Activated naive CD4-positive, alpha-beta T cell treated with anti-CD3 and anti-CD28 coated beads for 36 hours (primary cell): ENCODE measurements at places on chromosomes 3 and 15. TPM values are rescaled to one million over a fixed set of nuclear protein-coding genes. Genes with fewer than 3 reads are reported as not detected.
A peak's percentile ranks its signal among the peaks of the same experiment; 100 is the strongest.

GRCh38 chr3:161647936-161648470 lies 151.4 kb downstream of the OTOL1 start:
- no peak for DNase-seq

DNA sequence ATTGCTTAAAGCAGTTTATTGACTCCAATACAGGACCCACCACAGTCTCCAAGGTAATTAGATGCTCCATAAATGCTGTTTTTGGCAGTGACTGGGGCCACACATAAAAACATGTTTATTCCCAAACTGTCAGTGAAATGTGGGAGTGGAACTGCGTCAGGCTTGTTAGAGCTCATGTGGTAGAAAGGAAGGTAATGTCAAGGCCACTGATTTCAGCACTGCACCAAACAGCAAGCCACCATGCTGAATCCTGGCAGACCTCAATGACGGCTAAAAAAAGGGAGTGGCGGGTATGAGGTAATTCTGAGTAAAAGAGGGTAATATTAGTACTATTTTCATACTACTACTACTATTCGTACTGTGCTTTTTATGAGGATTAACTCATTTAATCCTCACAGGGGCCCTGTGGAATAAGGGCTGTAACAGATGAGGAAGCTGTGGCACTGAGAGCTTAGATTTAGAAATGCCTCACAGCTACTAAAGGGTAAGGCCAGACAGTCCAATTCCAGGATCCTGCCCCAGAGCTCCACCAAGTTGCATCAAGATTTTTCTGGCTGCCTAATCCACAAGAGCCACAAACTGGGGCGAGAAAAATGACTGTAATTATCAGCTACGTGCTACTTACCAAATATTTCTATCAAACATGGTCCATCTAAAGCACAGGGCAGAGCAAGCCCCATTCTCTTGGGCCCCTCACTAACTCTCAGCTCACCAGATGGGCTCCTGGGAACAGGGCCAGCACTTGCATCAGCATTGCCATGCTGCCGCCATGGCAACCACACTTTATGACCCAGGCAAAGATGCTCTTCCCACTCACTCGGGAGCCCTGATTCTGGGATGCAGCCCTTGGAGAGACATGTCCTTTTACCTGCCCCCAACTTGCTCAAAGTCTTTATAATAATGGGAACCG lies 83.6 kb upstream of the SPATA12 start:
- no peak for DNase-seq

GRCh38 chr3:126998728-126999127 lies 15.8 kb downstream of the PLXNA1 start:
- no peak for DNase-seq

GRCh38 chr3:59774000-59774399 lies 724.2 kb upstream of the CFAP20DC start:
- no peak for DNase-seq

- DNase-seq: no peak
Measured at GRCh38 chr3:187795207-187795960, 50.1 kb upstream of the BCL6 start.

GRCh38 chr3:197493049-197493448 lies 62.7 kb downstream of the BDH1 start:
- DNase-seq: no peak

DNA sequence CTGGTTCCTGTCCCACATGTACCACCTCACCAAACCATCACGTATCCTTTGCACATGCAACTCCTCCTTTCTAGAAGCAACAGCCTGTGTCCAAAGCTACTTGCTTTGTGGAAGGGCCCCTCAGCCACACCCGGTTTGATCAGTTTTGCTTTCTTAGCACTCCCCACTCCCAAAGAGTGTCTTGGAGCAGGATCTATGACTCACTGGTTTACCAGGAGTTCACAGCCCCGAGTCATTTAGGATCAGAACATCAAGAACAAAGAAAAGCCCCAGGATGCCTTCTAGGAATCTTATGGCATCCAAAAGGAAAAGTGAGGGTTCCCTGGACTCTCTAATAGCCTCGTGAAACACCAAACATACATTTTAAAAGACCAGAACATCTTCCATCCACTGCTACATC lies 50.7 kb upstream of the IGF1R start:
- DNase-seq: no peak

DNA sequence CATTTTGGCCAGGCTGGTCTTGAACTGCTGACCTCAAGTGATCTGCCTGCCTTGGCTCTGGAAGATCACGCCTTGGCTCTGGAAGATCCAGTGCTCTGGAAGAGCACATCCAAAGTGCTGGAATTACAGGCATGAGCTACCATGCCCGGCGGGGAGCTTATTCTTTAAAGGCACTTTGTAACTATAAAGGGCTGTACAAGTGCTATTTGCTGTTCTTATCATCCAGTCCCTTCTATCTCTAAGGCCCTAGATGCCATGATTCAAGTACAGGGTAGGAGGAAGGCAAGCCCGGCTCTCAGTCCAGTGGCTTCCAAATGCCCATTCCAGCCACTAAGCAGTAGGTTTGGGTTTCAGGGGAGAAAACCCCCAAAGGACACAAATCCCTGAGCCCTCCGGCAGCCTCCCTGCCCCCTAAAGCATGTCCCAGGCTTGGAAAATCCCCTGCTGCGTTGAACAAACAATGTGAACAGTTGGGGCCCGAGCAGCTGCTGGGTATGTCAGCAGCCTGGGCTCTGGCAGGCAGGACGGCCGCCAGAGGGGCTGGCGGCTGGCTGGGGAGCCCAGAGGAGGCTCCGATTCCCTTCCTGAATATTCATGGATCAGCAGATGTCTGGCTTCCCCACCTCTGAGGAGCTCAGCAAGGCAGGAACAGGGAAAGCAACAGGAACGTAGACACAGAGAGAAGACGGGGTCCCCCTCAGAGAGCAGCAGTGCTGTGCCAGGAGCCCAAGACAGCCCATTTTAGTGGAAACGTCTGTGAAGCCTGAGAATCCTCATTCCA lies 7.7 kb downstream of the IGDCC4 start:
- DNase-seq: no peak

GRCh38 chr3:47313341-47314055 lies 30.8 kb downstream of the KLHL18 start:
- no peak for DNase-seq

GRCh38 chr3:129422897-129423296 lies 5.5 kb downstream of the EFCAB12 start:
- no peak for DNase-seq

DNA sequence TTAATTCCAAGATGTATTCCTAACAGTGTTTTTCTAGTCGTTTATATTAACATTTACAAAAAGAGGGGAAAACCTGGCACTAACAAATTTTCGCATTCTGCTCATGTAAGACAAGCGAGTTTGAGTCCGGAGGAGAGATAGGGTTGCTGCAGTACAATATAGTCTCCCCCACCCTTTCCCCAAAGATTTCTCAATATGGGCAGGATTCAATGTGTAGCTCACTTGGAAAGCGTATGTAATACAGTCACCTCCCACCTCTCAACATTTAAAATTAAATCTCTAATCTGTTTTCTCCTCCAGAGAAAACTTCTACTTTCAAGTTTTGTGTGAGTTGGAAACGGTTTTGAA lies 57.9 kb downstream of the CMSS1 start:
- no peak for DNase-seq

- no peak for DNase-seq
Measured at GRCh38 chr3:132231633-132232032, 85.6 kb upstream of the ACP3 start.

DNA sequence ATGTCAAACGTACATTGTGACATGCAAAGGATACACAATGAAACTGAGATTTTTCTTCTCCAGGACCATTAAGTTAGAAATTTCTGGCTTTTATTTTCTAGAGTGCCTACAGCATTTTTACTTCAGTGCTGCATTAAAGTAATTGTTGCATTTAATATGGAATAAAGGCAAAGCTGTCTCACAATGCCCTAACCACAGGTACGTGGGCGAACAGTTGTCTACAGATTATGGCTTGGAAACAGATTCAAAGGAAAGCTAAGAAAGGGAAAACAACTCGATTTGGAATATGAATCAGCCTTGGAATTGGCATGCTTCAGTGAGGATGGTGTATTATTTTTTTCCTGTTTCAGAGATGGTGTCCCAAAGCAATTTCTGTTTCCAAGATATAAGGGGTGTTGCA lies 79.1 kb upstream of the TUSC7 start:
- no peak for DNase-seq

- no peak for DNase-seq
Measured at GRCh38 chr3:33541918-33542317, 101.7 kb upstream of the UBP1 start.

DNA sequence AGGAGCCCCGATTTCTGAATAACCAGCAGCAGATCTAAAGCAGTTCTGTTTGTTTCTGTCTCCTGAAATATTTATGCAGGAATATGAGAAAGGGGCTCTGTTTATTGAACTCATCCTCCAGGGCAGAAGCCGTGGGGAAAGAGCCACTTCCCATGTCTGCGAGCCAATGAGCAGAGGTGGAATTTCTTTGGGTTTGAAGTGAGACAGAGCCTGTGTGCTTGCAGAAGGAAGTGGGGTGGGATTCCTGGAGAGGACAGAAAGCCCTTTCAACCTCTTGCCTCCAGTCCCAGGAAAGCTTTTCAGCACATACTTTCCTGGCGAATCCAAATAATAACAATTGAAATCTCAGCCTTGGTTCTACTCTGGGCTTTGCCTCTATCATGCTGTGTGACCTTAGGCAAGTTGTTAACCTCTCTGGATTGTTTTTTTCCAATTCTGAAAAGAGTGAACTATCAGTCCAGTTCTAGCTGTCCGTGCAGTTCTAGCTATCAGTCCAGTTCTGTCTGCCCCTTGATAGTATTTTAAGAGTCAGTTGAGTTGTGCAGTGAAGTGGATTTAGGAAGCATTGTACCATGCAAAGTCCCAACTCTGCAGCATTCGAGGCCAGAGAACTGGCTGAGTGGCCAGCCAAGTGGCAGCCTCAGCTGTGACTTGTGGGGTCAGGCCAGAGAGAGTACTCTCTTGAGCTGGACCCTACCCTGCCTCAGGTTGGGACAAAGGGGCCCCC lies 15.9 kb downstream of the CORO2B start:
- no peak for DNase-seq

GRCh38 chr3:141000027-141000663 lies 51.0 kb upstream of the SPSB4 start:
- DNase-seq: peak; percentile 73

- no peak for DNase-seq
Measured at GRCh38 chr15:63072809-63073277, 30.3 kb downstream of the TPM1 start.

DNA sequence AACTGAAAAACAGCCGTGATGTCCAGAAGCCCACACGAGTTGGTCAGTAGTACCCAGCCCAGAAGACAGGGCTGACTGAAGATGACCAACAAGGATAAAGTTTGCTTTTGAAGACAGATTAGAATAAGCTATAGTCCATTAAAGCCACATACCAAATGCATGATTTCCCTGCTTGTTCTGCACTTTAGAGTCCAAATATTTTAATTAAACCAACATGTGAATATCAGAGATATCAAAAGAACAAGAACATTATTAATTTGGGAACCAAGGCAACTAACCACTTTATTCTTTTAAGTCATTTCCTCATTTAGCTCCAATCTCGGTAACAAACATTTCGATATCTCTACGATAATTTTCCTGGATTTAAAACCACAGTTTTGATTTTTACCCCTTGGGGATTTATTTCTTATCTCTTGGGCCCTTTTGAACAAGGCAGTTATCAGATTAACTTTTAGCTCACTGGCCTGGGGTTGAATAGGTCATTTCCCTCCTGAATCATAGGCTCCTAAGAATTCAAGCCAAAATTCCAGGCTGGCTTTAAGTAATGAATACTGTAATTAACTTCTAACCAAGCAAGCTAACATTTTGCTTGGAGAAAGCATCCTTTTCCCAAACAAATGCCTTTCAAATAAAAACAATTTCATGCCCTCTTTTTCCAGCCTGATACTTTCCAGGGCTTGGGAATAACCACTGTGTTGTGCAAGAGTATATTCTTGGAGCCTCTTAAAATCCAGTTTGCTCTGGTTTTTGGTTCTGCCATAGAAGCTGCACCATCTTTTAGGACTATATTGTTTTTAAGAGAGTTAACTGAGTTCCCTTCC lies 102.9 kb upstream of the NR2E3 start:
- DNase-seq: no peak

DNA sequence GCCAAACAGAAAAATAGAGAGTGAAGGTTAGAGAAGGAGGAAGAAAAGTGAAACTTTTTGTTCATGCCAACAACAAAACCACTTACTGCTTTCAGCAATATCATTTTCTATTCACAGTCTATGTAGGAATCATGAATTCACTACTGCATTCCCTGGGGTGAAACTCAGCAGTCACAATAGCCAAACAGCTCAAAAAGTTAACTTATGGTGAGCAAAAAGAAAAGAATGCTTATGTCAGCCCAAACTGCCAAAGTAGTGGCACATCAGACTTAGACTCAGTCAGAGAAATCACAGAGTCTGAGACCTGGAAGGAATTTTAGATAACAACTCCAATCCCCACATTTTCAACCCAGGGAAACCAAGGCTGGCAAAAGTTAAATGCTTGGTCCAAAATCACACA lies 238.7 kb upstream of the TMCO5A start:
- no peak for DNase-seq

DNA sequence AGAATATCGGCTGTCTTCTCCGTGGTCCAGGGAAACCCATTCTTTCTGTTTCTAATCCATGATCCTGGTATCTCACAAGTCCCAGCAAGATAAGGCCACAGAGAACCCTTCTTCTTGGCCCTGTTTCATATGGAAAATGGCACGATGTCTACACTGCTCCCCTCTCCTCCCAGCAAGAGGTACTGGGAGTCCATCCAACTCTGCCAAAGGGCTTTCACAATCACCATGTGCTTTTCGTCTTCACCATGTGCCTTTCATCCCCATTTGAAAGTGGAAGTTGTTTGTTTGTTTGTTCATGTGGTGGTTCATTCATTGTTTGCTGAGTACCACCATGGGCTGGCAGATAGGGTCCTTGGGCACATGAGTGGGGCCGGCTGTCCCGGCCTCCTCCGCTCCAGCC lies 5.5 kb downstream of the ITIH3 start:
- DNase-seq: no peak

DNA sequence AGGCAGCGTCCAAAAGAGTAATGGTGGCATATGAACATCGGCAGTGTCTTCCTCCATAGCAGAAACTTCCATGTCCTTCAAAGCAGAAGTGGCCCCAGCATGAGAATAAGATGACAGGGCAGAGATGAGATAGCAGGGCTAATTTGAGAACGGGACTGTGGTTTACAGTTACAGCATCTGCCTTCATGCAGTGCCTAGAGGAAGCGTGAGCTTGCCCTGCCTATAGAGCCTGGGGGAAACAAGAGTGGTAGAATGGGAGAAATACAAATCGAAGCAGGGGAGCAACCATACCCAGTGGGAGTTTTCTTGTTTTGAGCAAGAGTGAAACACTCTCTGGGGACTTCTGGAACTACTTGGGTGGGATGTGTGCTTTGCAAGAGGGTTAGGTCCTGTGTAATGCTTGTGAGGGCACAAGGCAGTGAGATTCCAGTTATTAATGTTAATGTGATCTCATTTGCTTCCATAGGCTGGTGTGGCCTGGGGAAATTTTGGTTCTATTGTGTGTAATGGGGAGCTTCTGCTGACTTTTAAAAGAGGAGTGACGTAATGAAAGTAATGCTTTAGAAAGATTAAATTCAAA lies 616.9 kb downstream of the ZIC1 start:
- DNase-seq: no peak

CCR9 gene
- total RNA-seq: not detected

CADPS gene
- total RNA-seq: not detected

SHISA5 gene
- 90.3 TPM for total RNA-seq

UBL7 gene
- 43.0 TPM for total RNA-seq
